ENCODE measurements at places on chromosomes 1 and 21.

DNA sequence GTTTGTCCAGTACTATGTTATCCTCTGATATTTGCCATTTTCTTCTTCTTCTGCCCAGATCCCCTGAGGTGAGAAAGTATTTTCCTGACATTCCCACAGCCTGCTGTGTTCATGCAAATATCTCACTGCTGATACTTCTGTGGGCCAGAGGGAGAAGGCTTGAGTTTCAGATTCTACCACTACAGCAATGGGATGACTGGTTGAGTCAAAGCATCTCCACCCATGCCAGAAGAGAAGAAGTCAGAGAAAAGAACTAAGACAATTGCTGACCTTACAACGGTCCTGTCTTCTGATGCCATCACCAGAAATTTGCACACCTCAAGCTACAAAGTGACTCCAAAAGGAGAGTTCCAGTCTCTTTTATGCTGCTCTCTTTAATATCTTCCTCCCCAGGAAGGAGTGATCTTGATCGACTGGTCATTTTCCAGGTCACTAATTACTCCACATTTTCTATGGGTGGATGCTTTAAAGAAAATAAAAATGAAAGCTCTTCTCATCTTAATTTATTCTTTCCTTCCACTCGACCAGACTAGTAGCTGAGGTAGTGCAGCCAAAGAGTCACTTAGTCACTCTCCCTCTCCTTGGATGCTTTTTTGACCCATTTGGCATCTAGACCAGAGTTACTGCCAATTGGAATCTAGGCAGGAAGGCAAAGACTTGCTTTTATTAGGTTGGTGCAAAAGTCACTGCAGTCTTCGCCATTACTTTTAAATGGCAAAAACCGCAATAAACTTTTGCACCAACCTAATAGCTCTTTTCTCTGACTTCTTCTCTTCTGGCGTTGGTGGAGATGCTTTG, 195.1 kb downstream of the PTPRC start:
- no peak for DNase-seq

DNA sequence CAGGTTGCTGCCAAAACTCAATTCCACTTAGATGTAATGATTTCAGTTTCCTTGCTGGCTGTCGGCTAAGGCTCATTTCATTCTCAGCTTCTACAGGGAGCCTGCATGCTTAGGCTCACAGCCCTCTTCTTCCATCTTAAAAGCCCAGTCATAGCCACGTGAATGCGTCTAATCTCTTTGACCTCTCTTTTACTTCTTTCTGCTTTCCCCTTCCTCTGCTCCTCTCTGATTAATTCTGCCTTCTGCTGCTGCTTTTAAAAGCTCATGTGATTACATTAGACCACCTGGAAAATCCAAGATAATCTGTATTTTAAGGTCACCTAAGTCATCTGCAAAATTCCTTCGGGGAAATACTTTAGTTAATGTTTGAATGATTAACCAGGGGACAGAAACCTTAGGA, 812.8 kb upstream of the BRINP3 start:
- DNase-seq, result no peak

DNA sequence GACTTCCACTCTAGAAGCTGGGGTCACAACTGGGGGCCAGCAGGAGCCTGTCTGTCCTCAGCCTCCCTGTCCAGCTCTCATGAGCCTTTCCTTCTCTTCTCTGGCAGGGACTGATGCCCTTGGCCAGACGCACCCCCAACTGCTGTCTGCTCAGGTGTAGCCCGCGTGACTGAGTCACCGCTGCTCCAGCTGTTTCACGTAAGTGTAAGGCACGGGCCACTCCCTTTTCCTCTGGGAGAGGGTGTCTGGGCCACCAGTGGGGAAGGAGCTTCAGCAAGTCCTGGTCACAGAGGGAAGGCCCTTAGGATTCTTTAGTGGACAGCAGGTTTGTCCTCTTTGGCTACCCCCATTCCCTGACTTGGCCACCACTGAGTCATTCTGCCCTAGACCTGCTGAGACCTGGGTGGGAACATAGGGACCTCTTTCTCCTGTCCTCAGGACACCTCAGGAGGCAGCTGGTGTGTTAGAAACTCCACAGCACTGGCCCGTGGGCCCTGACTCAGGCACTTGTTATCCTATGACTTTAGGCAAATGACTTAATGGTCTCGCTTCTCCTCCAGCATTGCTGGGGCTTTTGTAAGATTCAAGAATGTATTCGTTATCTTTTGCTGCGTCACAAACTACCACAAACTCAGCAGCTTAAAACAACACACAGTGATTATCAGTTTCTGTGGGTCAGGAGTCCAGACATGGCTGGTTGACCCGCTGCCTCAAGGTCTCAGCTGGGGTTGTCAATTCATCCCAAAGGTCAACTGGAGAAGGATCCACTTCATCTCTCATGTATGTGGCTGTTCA, 64.8 kb downstream of the FAM163A start:
- DNase-seq, result no peak

DNA sequence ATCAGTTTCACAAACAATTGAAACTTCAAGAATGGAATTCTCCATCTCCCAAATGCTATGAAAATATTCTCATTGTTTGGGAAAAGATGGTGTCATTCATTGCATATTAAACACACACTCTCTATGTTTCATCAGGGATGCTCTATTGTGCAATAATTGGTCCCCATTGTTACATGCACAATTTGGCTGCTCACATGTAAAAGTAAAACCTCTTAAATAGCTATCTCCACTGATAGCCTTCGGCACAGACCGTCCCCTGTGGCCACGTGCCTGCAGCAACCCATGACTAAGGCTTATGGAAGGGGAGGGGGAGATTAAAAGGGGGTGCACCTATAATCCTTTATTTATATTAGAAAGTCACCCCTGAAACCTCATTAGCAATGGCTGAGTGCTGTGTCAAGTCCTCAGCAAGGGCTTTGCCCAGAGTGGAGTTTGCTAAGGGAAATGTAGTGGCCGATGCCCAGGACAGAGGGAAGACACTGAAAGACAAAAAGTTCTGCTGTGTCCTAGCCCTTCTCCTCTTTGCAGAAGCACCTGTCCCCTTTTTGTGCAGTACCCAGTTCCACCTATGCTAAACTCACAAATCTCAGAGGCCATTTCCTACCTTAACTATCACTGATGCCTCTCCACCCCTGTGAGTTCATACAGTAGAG, 309.6 kb upstream of the ESRRG start:
- DNase-seq, result peak; percentile 33
